ENCODE measurements at places on chromosomes 6 and 20.

DNA sequence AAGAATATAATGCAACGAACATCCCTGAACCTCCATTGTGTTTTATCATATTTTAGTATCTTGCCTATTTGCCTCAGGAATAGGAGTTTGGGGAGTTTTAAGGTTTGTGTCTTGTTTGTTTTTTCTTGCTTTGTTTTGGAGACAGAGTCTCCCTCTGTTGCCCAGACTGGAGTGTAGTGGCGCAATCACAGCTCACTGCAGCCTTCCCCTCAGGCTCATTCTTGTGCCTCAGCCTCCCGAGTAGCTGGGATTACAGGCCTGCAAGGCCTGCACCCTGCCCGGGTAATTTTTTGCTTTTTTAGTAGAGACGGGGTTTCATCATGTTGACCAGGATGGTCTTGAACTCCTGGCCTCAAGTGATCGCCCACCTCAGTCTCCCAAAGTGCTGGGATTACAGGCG is 63.3 kb upstream of the CARMIL1 start:
- DNase-seq, result no peak

DNA sequence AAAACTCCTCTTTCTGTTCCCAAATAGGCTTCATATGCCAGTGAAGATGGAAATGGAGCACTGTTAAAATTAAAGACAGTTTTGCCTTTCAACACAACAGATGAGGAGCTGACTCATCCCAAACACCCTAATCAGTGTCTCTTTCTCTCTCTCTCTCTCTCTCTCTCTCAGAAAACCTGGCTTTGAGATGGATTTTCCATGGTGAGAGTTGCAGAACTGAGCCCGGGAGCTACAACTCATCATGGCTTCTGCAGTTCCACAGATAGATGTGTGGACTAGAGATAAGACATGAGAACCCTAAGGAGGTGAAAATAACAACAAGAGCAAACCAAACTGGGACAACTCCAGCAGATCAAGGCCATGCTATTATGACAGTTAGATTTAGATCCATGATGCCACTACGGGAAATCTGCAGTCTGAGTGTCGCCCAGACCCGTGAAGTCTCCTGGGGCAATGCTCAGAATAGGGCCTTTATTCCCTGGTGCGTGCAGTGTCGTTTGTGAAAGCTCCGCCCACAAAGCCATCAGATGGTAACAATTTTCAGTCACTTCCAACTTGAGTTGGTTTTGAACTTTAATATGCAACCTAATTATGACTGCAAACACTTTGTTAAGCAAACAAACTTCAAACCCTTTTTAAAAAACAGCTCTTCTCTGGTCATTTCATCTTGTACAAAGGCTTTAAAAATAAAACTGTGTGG is 338.2 kb upstream of the PREP start:
- DNase-seq, result no peak

DNA sequence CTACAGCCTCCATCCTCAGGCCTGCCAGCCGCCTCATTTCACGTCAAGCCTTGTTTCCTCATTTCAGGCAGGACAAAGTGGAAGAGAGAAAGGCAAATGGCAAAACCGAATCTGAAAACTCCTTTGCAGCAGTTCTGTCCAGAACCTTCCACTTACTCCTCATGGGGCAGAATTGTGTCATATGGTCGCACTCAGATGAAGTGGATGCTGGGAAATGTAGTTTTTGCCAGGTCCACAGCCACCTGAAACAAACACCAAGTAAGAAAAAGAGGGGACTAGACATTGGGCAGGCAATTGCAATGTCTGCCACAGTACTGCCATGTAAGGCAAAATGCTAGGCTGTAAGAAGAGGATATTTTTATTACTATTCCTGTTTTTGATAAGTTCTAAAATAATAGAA is 44.9 kb downstream of the ISM1 start:
- no peak for DNase-seq

- no peak for DNase-seq
These were observed 492.1 kb upstream of the EYS start for GRCh38 chr6:66199171-66199570.

Measured in neural crest cell (in vitro differentiated cells).